ENCODE measurements at places on chromosomes 2 and 18.

DNA sequence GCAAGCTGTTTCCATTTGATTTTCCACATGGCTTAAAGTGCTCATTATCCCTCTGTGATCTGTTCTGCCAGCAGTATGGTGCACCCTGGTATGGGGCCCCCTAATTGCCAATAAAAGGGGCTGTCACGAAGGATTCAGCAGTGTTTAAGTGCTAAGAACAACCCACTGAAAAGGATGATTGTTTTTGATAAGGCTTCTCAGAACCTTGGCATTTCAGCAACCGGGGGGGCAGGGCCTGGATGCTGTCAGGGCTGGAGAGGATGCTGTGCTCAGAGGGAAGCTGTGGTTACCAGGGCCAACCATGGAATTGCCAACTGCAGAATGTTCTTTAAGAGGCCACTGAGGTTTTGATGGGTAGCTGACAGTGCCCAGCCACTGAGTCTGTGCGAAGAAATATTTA is 117.8 kb downstream of the CTIF start:
- no peak for DNase-seq

- DNase-seq: no peak
These were observed 110.1 kb upstream of the EML6 start for GRCh38 chr2:54613386-54613785.

DNA sequence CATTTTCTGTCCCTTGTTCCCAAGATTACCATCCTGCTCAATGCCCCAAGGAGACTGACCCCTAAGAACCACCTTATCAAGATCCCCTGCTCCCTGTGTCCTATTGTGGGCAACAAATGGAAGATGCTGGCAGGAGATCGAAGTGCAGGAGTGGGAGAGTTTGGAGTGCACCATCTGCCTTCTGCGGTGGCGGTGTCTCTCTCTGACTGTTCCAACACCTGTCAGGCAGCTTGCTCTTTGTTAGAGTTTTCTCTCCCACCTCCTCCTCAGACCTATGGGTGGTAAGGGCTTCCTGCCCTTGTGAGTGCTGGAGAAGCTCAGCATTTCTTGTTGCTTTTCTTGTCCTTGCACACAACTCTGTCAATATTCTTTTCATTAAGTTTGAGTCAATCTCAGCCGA is 64.1 kb upstream of the SPHKAP start:
- DNase-seq: no peak

- no peak for DNase-seq
These were observed 18.2 kb downstream of the TGIF1 start for GRCh38 chr18:3468066-3468705.

- no peak for DNase-seq
These were observed 1304.3 kb upstream of the DDX18 start for GRCh38 chr2:116510117-116510671.

DNA sequence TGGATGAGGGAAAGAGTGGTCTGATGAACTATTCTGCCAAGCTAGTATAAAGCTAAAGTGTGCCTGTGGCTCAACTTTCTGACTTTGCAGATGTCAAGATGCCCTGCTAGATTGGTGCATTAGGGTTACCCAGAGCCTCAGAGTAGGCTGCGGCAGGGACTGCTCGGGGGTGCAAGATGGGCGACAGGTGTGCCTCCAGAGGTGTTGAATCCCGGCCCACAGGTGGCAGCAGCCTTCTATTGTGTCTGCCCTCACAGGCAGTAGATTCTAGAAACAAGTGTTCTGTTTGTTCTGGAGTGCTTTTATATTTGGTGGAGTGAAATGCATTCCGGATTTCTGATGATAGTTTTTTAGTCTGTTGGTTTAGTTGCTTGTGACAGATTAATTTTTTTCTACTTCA is 131.6 kb upstream of the IL1R2 start:
- DNase-seq: no peak

GRCh38 chr2:43103093-43103404 is 123.4 kb downstream of the ZFP36L2 start:
- no peak for DNase-seq

DNA sequence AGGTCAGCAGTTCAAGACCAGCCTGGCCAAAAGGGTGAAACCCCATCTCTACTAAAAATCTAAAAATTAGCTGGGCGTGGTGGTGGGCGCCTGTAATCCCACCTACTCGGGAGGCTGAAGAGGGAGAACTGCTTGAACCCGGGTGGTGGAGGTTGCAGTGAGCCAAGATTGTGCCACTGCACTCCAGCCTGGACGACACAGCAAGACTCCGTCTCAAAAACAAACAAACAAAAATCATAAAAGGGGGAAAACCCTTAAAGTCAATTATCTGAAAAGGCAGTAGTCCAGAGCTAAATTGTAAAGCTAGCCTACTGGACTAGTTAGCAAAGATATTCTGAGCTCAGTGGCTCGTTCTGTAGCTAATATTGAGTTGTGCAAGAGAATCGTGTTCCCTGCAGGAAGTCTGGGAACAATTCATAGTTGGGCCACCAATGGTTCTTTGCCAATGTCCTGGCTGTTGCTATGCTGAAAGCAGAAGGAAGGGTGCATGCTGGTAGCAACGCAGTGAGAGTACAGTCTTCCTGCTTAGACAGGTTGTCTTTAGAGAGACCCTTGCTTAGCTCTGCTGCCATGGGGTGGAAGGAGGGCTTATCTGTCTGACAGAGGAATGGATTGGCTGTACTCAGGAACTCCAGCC is 4.3 kb downstream of the TGOLN2 start:
- DNase-seq: no peak

- no peak for DNase-seq
These were observed 1.3 kb downstream of the HS1BP3 start for GRCh38 chr2:20649576-20649975.

DNA sequence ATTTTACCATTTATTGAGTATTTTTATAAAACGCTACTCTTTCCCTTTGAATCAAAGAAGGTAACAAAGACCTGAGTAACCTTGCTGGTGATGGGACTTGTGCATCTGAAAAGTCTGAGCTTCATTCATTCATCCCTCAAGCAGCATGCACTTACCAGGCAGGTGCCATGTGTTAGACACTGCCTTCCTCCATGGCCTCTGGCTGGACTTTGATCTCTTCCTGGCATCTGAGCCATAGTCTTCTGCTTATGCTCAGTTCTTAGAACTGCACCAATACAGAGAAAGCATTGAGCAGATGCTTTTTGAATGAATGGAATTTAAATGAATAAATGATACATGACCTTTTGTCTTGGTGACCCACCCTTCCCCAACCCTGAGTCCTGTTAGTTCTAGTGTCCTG is 251.4 kb upstream of the COPS8 start:
- no peak for DNase-seq

- DNase-seq: no peak
These were observed 37.4 kb downstream of the TTC32 start for GRCh38 chr2:19864381-19864780.

GRCh38 chr2:152320814-152321213 is 14.2 kb upstream of the FMNL2 start:
- DNase-seq: no peak

DNA sequence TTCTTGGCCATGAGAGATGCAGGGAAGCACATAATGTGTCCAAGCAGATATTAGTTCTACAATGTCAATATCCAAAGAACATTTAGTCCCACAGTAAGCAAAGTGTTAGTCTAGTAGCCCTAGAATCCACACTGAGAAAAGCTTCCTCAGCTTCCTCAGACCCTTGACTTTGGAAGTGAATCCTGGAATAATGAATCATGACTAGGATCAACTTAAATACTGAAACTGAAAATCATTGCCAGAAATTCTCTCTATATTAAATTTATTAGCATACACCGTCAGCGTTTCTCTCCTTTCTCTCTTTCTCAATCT is 356.9 kb upstream of the ACVR2A start:
- no peak for DNase-seq

- DNase-seq: no peak
These were observed 403.2 kb downstream of the THSD7B start for GRCh38 chr2:137168552-137168951.

GRCh38 chr2:152537081-152537651 is 180.1 kb downstream of the PRPF40A start:
- DNase-seq: no peak

- no peak for DNase-seq
These were observed 35.1 kb upstream of the MPP4 start for GRCh38 chr2:201733544-201733943.

DNA sequence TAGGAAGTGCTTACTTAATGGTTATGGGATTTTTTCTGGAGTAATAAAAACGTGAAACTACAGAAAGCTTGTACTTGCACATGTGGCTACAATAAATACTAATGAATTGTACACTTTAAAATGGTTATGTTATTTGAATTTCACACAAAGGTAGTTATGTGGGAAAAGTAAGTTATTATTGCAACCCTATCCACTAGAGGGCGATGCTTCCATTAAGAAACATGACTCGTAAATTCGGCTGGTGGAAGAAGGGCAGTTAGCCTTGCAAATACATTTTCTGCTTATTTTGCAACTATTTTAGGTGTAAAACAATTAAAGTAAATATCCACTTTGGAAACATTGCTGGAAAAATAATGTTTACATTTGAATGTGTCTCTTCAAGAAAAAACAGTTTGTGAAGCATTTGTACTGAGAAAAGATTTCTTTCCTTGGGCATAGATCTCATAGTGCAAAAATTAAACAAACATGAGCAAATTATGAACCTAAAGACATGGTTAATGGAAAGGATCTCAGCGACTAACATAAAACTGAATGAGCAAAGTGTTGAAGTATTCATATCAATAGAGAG is 68.1 kb upstream of the CSRNP3 start:
- no peak for DNase-seq

DNA sequence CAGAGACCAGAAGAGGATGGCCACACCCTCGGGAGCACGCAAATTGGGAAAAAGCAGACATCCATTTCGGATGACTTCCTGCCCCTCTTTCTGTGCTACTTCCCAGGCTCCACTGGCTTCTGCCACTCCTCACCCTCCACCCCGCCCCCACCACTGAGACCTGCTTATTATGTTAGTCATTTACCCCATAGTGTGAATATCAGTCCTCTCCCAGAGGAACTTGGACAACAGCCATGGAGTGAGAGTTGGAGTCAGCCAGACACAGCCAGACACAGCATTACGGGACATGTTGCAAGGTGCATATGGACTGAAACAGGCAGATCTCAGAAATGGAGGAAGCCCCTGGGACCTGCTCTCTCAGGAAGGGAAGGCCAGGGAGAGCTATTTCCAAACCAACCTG is 51.8 kb downstream of the CTIF start:
- DNase-seq: no peak

GRCh38 chr2:111050701-111051376 is 69.9 kb upstream of the BCL2L11 start:
- no peak for DNase-seq

- no peak for DNase-seq
These were observed 442.2 kb upstream of the CELF4 start for GRCh38 chr18:38007676-38008330.

DNA sequence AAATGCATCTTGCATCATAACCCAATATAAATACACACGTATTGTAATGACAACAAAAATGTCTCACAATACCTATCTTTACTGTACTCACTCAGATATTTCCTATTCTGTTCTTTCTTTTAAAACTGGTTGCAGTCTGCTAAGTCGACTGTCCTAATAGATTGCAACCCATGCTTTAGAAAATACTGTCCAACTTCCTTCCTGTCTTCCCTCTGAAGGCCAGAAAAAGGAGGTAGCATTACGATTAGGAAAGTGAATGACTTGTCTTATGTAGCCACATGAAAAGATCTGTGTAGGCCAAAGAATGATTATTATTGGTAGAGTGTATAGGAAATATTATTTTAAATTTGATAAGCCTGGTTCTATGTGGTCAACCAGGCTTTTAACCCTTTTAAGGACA is 134.1 kb downstream of the FAM210A start:
- DNase-seq: no peak

DNA sequence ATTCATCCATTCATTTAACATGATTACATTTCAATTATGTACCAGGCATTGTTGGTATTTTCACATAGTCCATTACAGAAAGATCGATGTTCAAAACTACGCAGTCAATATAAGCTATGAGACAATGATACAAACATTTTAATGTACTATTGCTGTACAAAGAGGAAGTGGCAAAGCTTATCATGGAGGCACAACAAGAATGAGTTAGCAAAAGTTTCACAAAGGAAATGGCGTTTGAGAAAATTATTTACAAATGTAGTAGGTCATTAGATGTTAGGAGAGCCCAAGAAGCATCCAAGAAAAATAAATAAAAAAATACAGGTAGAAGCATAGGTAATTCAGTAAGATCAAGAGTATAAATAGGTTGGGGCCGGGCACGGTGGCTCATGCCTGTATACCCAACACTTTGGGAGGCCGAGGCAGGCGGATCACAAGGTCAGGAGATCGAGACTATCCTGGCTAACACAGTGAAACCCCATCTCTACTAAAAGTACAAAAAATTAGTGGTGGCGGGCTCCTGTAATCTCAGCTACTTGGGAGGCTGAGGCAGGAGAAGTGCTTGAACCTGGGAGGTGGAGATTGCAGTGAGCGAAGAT is 1730.8 kb upstream of the CELF4 start:
- DNase-seq: no peak

DNA sequence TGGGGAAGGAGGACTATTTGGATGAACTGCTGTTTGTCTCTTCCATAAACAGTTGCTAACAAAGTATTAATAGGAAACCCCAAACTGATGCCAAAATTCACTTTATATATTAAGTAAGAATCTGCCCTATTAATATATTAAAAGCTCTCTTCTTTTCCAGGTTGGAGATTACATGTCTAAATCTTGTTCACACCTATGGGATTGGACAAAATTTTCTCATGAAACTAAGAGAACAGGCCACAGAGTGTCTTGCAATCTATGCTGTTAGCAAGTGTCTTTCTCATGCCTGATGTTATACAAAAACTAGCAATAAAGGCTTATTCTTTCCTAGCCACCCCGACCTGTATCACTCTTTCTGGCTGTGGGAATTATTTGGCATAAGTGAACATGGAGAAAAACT is 18.3 kb downstream of the ZEB2 start:
- DNase-seq: no peak

GRCh38 chr2:119760956-119761275 is 1.2 kb downstream of the PTPN4 start:
- DNase-seq: no peak

DNA sequence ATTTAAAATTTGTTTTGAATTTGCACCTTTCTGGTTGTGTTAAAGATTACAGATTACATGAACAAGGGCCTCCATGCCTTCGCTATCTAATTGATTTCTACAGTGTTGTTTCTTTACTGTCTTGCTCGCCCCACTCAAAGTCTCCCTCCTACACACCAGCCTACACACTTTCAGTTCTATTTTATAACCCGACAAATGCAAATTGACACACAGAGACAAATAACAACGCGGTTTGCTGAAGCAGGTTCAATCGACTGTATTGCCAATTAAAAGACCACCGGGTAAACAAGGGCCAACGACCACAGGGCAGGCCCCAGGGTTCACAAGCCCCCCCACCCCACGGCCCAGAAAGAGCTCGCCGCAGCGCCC is 869 bp downstream of the STARD7 start:
- DNase-seq: no peak

- no peak for DNase-seq
These were observed 210.1 kb upstream of the APCDD1 start for GRCh38 chr18:10244341-10244740.

- no peak for DNase-seq
These were observed 240.8 kb downstream of the TCF4 start for GRCh38 chr18:55346961-55347740.

- DNase-seq: peak; percentile 89
These were observed 16.4 kb downstream of the PTPN18 start for GRCh38 chr2:130372055-130372832.

All from activated CD4-positive, CD25-positive, alpha-beta regulatory T cell treated with anti-CD3 and anti-CD28 coated beads, Interleukin-2, amount 50 U/mL, for 72 hours (primary cell).